CD4-positive, alpha-beta T cell treated with Interleukin-6 for 4 hours (primary cell): ENCODE measurements at places on chromosomes 4 and X.
A peak's percentile ranks its signal among the peaks of the same experiment; 100 is the strongest.

- no peak for DNase-seq
Measured at GRCh38 chrX:132031867-132032266, 8.8 kb downstream of the STK26 start.

DNA sequence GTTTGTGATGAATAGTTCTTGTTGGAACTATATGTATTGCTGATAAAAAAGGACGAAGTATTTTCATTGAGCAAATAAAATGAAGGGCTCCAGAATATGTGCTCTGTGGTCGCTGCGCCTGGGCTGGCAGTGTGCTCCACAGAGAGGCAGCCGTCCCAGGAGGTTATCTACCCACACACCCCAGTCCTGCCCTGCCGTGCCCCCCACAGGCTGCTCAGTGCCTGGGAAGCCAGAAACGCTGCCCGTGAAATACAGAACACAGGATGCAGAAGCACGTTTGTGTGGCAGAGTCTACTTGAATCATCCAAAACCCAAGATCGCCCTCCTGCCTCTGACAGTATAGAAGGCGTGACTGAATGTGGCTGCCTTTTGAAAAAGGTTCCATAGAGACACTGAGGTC is 1.4 kb downstream of the CLDN22 start:
- DNase-seq, result no peak

- no peak for DNase-seq
Measured at GRCh38 chr4:157591245-157591644, 370.7 kb downstream of the GRIA2 start.

DNA sequence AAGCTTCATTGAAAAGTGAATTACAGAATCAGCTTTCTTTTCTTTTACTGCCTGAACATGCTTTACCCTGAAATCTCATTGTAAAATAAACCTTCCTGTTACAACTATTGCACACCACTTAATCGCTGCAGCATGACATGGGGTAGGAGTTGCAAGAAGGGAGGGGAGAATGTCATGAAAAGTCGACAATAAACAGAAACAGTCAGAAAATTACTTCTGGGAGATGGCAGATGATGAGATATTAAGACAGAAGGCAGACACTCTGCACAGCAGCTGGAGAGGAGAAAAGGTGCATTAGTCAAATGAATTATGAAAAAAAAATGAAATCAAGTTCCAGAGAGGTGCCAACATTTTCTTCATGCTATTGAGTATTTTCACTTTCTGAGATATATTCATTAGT is 287.7 kb downstream of the PCDH7 start:
- no peak for DNase-seq

GRCh38 chr4:19689511-19689910 is 562.2 kb upstream of the SLIT2 start:
- no peak for DNase-seq

GRCh38 chrX:119015407-119016237 is 41.2 kb downstream of the LONRF3 start:
- DNase-seq, result peak; percentile 45

DNA sequence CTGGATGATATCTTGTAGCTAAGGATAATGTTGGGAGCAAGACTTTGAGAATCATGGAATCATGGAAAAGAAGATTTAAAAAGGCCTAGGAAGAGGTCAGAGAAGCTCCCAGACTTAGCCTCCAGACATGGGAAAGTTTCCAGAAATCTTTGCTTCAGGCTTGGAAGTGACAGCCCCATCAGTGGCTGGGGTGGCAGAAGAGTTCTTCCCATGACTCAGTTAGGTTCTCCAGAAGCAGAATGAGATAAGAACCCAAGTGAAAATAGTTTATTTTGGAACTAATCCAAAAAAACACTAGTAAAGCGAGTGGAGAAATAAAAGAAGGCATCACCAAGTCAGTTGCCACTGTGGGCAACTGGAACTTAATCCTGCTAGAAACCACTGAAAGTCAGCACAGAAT is 506.9 kb downstream of the MID1IP1 start:
- no peak for DNase-seq

DNA sequence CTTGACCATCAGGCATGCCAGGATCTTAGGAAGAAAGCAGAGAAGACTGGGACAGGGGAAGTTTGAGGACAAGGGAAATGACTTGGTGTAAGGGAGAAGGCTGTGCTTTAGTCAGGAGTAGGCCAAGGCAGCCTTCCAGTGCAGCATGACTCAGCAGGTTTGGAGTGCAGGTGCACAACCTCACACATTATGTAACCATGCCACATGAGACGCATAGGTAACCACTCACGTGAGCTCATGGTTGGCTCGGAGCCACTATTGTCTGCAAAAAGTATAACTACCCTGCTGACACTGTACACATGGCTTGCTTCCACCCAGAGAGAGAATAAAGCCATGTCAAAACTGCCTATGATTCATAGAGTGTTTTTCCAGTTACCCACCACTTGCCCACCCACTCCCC is 715.9 kb downstream of the SMARCA1 start:
- no peak for DNase-seq

GRCh38 chr4:26081795-26082498 is 167.9 kb downstream of the SMIM20 start:
- DNase-seq, result no peak

DNA sequence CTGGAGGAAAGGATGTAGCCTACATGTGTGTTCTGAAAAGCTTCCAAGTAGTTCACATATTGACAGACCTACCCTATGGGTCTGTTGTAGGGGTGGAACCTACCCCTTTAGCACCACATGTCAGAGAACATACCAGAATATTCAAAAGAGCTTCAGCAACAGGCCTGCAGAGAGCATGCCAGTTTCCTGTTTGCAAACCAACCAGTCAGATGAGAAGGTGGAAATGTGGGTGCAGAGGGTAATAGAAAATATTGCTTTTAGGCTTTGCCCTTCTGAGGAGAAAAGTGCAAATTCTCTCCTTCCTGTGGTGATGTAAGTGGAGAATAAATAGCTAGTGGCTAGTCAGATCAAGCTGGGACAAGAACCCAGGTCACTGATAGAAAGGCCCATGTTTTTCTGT is 16.4 kb downstream of the INTS6L start:
- peak; percentile 13 for DNase-seq

DNA sequence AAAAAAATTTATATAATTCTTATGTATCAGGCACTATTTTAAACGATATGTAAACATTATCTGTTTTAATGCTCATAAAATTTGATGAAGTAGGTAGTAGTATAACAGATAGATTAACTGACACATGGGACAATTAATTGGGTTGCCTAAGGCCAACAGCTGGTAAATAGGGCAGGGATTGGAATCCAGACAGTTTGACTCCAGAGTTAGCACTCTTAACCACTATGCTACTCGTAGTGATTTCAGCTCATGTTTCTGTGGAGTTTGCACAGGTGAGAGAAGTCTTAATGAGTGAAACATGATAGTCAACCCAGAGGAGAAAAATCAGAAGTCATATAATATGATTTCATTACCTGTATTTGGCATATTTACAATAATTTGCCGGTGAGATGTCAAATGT is 126.0 kb upstream of the WDFY3 start:
- no peak for DNase-seq

DNA sequence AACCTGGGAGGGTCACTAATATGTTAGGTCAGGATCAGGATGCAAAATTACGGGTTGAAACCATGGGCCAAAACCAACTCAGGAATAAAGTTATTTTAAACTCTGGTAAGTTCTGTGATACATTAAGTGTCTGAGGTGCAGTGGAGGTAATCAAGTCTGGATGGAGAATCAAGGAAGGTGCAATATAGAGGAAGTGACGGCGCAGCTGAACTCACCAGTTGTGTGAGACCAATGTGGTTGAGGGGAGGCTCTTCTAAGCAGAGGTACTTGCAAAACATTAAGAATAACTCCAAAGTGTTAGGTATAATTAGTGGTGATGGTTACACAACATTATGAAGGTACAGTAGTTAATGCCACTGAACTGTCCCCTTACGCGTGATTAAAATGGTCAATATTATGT is 19.7 kb downstream of the GAB3 start:
- peak; percentile 21 for DNase-seq

DNA sequence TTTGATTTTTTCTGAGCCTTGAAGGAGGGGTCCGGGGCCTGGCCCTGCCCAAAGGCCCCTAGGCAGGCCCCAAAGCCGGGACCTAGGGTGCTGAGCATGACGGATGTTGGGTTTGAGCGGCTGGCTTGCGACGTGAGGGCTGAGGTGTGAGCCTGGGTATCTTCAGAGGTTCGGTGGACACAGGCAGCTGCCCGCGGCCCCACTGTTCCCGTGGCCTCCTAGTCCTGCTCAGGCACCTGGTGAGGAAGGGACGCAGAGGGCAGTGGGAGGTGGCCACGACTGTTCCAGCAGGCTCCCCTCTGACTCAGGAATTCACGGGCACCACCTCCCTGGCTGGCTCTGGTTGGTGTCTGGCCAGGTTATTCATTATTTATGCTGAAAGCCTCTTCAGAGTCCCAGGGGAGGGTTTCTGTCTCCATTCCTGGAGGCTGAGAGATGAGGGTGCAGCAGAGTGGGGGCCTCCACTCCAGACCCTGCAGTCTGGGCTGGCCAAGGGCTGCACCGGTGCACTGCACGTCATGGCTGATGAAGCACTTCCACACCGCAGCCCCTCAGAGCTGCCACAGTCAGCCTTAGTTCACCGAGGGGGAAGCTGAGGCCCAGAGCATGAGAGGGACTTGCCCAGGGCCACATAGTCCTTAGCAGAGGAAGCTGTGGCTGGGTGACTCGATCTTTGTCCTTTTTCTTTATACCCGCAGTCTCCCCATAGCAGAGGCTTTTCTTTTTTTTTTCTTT is 2.2 kb downstream of the MSANTD1 start:
- DNase-seq, result no peak

- DNase-seq, result no peak
Measured at GRCh38 chr4:158202481-158202880, 7.8 kb upstream of the TMEM144 start.

DNA sequence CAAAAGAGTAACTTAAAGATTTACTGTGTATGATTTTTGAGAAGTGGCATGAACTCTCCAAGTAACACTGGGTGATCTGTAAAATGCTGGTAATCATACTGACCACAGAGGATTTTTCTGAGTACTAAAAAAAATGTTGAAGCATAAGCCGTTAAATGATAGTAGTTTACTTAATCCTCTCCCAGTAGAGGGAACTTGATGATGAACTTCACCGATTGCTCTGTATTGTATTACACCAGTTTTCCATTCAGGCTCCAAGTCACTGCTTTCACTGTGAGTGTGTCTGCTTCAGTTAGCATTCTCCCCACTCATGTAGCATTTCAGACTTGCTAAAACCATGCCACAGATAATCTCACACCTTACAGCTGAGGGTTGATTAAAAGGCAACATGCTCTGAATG is 294.1 kb downstream of the GBA3 start:
- no peak for DNase-seq

GRCh38 chr4:133565379-133565778 is 416.3 kb downstream of the PCDH10 start:
- no peak for DNase-seq

DNA sequence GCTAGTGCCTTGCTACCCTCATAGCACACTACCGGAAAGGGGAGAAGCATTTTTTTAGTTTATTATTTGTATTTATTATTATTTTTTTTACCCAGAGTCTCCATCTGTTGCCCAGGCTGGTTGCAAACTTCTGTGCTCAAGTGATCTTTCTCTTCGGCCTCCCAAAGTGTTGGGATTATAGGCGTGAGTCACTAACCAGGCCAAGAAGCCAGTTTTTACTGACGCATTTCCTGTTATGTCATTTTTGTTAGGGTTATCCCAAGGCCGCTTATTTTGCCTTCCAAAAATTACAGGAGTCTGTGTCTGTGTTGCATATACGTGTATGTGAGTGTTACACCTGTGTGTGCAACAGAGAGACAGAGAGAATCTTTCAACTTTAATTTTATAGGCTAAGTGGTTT is 404.5 kb downstream of the GBA3 start:
- no peak for DNase-seq

GRCh38 chrX:132957211-132958090 is 978 bp downstream of the HS6ST2 start:
- DNase-seq, result no peak

- DNase-seq, result no peak
Measured at GRCh38 chr4:159193046-159193620, 90.3 kb downstream of the RAPGEF2 start.

GRCh38 chr4:76434901-76435527 is at the start of gene SHROOM3:
Gene SHROOM3, plus strand, starts transcription at chr4:76435229. Its CDS starts 824 bp downstream, at chr4:76436053.
- no peak for DNase-seq

DNA sequence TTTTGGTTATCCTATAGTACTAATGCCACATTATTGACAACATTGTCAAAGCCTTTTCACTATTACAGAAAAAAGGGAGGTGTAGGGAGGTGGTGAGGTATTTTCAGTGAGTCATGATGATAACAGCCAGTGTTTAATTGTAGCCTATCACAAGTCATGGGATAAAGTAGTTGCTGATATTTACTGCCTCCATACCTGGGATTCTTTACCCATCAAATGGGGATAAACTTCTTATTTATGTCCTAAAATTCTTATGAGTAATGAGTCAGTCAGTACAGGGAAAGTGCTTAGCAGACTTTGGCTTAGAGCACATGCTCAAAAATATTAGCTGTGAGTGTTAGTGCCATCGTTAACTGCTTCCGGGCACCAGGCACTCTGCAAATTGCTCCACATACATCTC is 25.7 kb downstream of the ADGRG2 start:
- DNase-seq, result no peak

DNA sequence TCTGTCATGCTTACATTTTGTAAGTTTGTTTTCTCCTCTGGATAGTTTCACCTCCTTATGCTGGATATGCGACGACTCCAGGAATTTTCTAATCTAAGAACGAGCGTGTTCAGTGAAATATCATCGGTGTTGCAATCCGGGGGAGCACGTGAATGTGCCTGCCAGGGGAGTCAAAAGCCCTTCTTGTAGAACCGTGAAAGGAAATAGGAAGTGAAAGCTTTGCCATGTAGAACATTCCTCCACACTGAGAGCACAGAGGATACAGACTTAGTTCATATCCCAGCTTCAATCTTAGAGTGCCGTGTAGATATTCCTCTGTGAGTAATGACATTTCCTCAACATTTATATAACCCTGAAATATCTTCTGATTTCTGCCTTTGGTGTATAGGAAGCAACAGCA is 121.2 kb downstream of the VEGFC start:
- DNase-seq, result no peak

GRCh38 chrX:23333842-23334520 is 668 bp upstream of the PTCHD1 start:
- DNase-seq, result no peak

GRCh38 chr4:47031751-47032404 is 511 bp downstream of the GABRB1 start:
- DNase-seq, result peak; percentile 1

GRCh38 chr4:81786063-81786763 is 314.5 kb upstream of the RASGEF1B start:
- no peak for DNase-seq

GRCh38 chr4:110629214-110629754 is 6.4 kb upstream of the PITX2 start:
- DNase-seq, result no peak

- DNase-seq, result no peak
Measured at GRCh38 chr4:169282429-169283113, 11.8 kb upstream of the SH3RF1 start.

GRCh38 chrX:20350596-20350995 is 83.9 kb upstream of the RPS6KA3 start:
- DNase-seq, result no peak

DNA sequence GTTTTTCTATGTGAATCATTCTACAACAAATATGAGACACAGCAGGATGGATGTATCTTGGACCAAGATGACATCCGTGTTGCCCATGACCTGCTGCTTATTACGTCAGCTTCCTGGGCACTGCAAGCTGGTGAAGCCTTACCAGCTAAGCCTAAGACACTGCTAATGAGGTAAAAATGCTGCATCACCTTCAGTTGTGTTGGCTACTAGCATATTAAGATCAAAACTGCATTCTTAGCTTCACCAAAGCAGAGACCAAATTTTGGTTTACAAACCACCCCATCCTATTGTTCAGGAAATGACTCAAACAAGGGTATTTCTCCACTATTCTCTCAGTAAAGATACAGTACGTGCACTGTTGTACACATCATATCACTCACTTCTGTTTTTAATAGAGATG is 50.3 kb downstream of the MAML3 start:
- peak; percentile 43 for DNase-seq
